Neural crest cell (in vitro differentiated cells): ENCODE measurements at places on chromosomes 13 and 19.

GRCh38 chr13:25372284-25373081 lies 709 bp downstream of the ATP8A2 start:
- peak; percentile 18 for DNase-seq

GRCh38 chr19:48117515-48118130 lies 7.0 kb upstream of the PLA2G4C start:
- DNase-seq = no peak

GRCh38 chr13:95530178-95530577 lies 22.3 kb upstream of the CLDN10 start:
- DNase-seq = no peak

GRCh38 chr19:54469496-54469934 lies 3.6 kb downstream of the CDC42EP5 start:
- DNase-seq = no peak

- no peak for DNase-seq
These were observed 4.2 kb downstream of the TUBGCP3 start for GRCh38 chr13:112583592-112584277.

DNA sequence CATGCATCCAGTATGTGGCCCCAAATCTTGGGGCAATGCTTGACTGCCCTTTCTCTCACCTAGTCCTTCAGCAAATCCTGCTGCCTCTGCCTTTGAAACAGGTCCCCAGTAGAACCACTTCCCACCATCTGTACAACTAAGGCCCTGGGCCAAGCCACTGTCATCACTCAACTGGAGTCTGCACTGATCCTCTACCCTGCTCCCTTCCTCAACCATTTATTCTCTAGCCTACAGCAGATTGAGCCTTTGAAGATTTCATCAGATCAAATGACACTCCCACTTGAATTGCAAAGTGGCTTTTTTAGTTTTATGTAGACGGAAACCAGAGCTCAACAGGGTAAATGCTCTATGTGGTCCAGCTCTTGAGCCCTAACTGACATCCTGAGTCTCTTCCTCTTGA lies 43.5 kb downstream of the ATP8A2 start:
- no peak for DNase-seq

DNA sequence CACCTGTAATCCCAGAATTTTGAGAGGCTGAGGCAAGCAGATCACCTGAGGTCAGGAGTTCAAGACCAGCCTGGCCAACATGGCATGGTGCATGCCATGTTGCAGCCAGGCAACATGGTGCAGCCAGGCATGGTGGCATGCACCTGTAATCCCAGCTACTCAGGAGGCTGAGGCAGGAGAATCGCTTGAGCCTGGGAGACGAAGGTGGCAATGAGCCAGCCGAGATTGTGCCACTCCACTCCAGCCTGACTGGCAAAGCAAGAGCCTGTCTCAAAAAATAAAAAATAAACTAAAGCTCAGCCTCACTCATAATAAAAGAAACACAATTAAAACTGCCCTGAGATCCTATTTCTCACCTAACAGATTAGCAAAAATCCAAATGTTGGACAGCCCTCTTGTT lies 49.7 kb upstream of the MAP3K10 start:
- DNase-seq = no peak

- no peak for DNase-seq
These were observed 2.6 kb downstream of the LENG1 start for GRCh38 chr19:54156953-54157352.

DNA sequence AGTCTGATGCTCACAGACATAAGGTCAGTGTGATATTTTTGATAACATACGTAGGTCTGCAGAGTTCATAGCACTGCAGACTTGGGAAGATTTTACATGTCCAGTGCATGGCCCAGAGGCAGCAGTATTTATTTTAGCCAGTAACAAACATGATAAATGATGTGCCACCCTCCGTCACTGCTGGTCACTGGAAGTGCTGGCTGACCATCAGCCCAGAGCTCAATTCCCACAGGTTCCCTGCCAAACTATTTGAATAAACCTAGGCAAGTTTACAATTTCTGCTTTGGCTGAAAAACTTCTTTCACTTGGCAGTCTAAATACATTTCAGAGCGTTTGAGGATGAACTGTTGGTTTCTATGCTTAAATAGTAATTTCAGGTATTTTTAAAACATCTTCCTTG lies 135.5 kb upstream of the EDNRB start:
- no peak for DNase-seq

DNA sequence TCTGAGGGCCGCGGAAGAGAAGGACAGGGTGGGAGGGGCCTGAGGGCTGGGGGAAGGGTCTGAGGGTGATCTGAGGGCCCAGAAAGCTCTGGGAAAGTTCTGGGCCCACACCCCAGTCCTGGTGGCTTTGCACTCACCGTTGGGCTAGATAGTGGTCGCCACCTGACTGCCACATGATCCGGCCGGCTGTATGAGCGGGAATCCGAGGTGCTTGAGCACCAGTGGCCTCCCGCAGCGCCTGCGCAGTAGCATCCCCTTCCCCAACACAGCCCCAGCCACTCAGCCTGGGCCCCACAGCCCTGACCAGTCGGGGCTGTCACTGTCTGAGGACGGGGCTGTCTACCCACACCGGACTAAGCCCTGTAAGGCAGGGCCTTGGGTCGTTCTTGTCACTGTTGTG lies 15.0 kb downstream of the PRODH2 start:
- DNase-seq = no peak

- no peak for DNase-seq
These were observed 82.0 kb downstream of the PCDH9 start for GRCh38 chr13:67148161-67148571.

DNA sequence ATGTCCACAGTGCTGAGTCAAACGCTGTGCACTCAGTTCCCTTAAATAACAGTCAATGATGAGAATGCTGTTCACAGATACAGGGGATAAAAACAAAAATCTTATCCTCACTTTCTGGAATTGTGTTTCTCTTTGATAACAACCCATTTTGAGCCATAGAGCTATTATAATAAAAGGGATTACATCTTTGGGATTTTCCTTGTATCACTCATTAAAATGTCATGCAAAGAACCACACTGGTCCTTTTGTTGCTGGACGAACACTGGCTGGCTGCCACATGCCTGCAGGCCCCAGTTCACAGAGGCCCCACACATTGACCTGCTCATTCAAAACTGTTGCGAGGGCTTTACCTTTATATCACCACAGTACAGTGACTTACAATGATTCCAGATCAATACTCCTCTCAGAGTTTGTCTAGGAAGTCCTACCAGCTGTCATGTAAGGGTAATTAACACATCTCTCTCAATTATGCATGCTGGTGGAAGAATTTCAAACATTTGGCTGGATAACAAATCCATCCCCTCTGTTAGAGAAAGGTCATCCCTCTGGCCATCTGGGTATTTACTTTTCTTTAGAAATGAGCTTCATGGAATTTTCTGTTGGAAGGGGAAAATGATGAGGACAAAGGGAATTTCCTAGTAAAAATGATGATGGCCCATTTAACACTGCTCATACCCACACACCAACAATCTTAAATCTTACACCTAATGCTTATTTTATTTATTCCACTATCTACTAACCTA lies 85.9 kb downstream of the MBNL2 start:
- no peak for DNase-seq

DNA sequence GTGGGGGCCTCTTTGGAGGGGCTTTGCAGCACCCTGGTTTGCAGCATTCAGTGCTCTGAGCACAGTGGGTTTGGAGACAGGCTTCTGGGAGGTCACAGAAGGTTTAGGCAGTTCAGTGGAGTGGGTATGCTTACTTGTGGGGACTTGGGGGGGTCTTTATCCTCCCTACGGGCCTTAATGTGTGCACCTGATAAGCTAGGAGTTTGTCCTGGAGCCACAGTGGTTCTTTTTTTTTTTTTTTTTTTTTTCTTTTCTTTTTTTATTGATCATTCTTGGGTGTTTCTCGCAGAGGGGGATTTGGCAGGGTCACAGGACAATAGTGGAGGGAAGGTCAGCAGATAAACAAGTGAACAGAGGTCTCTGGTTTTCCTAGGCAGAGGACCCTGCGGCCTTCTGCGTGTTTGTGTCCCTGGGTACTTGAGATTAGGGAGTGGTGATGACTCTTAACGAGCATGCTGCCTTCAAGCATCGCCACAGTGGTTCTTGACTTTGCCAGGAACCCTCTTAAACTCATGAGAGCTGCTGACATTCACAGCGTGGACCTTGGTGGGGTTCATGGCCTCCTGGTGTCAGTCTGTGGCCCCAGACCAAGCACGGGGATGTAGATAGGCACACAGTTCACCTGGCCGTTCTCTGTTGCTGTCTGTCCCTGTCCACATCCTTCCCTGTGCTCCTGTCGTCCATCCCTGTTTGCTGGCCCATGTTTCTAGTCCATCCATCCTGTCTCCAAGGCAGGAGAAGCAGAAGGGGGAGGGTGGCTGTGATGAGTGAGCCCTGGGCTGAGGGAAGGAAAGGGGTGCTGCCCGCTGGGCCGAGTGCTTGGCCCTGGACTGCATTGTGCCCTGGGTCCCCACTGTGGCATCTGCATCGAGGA lies 2.7 kb downstream of the EGLN2 start:
- no peak for DNase-seq

DNA sequence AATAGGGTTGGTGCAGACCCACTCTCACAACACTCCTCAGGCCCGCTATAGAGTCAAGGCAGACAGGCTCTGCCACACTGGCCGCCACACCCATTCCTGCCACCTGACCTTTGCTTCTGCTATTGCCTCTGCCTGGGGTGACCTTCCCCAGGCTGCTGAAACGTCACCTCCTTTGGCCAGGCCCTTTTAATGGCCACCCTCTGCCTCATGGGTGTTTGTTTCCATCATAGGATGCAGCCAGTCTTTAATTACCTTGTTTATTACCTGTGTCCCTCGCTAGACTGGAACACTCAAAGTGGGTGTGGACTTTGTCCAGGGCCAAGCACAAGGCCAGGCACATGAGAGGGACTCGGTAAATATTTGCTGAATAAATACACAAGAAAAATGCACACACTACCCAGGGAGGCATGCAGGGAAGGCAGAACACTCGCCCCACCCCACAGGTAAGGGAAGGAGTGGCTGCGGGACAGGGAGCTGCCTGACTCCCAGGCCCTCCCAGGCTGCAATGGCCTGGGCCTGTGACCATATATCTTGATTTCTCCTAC lies 3.2 kb downstream of the LSM4 start:
- DNase-seq = no peak

DNA sequence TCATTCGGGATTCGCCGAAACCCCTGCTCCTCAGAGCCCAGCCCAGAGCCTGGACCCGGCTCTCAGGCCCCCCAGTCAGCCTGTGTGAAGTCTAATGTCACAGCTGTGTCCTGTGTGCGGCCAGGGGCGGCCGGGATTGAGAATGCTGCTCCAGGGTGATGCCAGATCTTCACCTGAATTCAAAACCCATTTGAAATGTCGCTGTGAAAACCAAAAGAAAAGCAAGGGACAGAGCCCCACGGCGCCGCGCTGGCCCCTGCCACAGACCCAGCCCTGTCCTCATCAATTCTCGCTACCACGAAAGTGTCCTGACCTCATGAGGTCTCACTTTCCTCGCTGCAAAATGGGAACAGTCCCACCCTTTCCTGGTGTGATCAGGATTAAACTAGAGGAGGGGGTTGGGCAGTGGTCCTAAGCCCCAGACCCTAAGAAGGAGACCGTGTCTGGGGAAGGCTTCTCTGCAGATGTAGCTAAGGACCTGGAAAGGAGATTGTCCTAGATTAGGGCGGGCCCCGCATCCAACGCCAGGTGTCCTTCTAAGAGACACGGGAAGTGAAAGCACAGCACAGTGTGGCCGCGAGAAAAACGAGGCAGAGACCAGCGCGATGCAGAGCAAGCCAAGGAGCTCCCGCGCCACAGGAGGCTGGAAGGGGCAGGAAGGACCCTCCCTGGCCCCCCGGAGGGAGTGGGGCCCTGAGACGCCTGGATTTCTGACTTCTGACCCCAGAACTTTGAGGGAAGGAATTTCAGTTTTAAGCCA lies 34.0 kb upstream of the SPACA7 start:
- DNase-seq = no peak

DNA sequence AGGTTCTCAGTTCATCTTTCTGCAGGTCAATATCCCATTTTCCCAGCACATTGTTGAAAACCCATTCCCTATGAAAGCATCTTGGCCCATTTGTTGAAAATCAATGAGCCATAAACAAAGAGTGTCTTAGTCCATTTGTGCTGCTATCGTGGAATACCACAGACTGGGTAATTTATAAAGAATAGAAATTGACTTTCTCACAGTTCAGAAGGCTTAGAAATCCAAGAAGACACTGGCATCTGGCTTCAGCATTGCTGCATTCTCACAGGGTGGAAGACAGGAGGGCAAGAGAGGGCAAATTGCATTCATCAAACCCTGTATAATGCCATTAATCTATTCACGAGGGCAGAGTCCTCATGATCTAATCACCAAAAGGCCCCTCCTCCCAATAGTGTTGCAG lies 34.1 kb downstream of the ZNF823 start:
- no peak for DNase-seq

DNA sequence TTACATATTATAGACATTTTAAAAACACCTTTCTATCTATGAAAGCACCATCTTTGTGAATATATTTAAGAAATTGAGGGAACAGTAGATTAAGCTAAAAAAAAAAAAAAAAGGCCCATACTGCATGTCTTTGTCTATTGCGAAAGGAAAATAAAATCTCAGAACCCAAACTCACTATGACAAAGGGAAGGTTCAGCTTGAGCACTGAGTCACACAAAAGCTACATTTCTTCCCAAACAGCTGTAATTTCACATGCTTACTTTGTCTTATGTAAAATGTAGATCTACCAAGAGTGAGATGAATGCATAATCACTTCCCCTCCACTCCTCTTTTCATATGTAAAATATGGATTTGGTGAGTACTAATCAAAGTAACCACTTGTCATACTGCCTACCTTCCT lies 640.1 kb upstream of the KLF12 start:
- no peak for DNase-seq

DNA sequence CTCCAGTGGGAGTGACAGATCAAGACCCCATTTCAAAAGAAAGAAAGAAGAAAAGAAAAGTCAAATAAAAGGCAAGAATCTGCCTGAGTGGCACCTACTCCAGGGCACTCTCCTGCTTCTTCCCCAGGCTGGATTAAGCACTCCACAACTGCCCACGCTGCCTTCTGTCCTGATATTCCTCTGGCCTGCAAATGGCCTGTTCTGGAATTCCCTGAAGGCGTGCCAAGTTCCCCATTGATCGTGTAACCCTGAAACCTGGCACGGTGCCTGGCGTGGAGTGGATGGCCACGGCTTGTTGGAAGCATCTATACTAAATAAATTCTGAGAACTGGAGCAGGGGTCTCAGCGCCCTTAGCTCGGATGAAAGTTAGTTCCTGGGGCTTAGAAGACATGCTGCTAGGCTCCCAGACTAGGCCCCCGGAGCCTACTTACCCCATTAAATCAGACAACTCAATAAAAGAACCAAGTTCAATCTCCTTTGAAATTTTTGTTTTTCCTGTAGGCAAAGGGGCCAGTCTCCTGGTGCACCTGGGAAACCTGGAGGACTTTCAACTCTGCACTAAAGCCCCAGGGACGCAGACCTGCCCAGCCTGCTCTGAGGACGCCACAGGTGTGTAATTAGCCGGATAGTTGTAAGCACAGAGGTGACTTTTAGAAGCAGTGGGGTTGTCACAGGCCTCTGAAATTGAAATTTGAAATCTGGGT lies 21.9 kb downstream of the ANKRD27 start:
- DNase-seq = no peak

GRCh38 chr13:79937771-79938216 lies 403.1 kb downstream of the SPRY2 start:
- DNase-seq = no peak
